ENCODE measurements at places on chromosomes 13 and 19. TPM values are rescaled to one million over a fixed set of nuclear protein-coding genes. Genes with fewer than 3 reads are reported as not detected.

DNA sequence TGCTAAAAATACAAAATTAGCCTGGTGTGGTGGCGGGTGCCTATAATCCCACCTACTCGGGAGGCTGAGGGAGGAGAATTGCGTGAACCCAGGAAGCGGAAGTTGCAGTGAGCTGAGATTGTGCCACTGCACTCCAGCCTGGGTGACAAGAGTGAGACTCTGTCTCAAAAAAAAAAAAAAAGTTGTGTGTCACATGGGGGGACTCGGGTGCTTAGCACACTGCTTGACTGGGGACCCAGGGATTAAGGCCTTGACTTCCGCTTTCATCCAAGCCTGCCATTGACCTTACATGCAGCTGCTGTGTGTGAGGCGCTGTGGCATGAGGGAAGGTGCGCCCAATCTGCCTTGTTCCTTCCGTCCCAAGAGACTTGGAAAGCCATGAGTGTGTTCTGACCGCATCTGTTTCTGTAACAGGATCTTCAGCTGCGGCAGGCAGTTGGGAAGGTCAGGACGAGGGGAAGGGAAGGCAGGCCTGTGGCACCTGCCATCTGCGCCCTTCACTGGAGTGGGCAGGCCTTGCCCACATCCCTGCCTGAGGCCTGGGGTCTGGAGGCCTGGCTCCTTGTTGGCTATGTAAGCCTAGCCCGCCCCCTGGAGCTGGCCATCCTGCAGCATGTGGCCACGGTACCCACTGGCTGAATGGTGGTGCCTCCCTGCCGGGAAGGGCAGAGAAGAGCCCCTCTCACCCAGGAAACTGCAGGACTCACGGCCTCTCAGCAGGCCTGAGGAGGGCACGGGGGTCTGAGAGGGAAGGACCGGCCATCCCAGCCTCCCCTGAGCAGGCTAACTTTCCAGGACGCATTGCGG is 23.0 kb downstream of the PPP1R37 start:
- DNase-seq: no peak

GRCh38 chr13:75960538-75960994 is 324.4 kb downstream of the LMO7 start:
- DNase-seq: no peak

GRCh38 chr19:6970443-6970842 is 50.8 kb downstream of the MBD3L2B start:
- no peak for DNase-seq

GRCh38 chr13:39893808-39894207 is 238.3 kb downstream of the COG6 start:
- no peak for DNase-seq

DNA sequence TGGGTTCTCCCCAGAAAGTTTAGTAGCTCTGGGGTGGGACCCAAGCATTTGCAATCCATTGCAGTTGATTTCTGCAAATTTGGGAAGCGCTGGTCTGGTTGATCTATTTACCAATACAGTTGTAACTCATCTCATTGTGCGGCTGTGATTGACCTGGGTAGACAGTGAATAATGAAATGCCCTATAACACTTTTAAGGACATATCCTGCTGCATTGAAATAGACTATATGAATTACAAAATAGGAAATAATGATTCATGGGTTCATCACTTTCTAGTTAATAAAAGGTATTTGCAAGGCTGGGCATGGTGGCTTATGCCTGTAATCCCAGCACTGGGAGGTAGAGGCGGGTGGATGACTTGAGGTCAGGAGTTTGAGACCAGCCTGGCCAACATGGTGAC is 59.0 kb upstream of the FARP1 start:
- no peak for DNase-seq

DNA sequence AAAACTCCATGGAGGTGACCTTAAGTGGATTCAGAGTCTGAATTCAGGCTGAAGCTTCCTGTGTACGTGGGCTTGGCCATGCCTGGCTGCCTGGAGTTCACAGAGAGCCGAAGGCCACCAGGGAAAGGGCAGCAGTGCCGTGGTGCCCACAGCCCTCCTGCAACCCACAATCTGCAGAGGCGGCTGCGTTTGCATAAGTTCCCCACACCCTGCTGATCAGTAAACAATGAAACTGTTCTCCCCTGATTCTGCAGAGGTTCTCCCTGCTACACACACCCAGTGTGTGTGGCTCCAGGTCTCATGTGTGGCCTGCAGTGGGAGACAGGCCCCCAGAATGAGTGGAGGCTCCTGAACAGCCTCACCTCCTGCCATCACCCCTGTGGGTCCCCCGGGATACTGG is 126.9 kb upstream of the SLC7A1 start:
- DNase-seq: no peak

CD209 gene
- 7.6 TPM for total RNA-seq

LMTK3 gene
- 3.0 TPM for total RNA-seq

ZNF414 gene
- 20.2 TPM for total RNA-seq

TEKTIP1 gene
- 1.7 TPM for total RNA-seq
